Cardiac muscle cell (in vitro differentiated cells and primary cell): ENCODE measurements at places on chromosomes 3 and 15. TPM values are rescaled to one million over a fixed set of nuclear protein-coding genes. Genes with fewer than 3 reads are reported as not detected.

The SPESP1 gene
- not detected in 2 replicates for total RNA-seq

The PLOD2 gene
- total RNA-seq, result 82.1 and 84.5 TPM in 2 replicates

The NEK4 gene
- 14.7 and 22.5 TPM in 2 replicates for total RNA-seq

The SFMBT1 gene
- 3.1 and 6.1 TPM in 2 replicates for total RNA-seq

The TOPAZ1 gene
- total RNA-seq, result not detected in 2 replicates

The CADPS gene
- total RNA-seq, result 57.8 and 63.8 TPM in 2 replicates

The ECE2 gene
- total RNA-seq, result not detected in 2 replicates

The LIPC gene
- not detected in 2 replicates for total RNA-seq

The GOLGA6L4 gene
- total RNA-seq, result 0.63 and 2.4 TPM in 2 replicates

The GPR160 gene
- 0.53 TPM in 1 of 2 replicates, not detected in the other for total RNA-seq

The SLC28A2 gene
- not detected in 2 replicates for total RNA-seq

The CAND2 gene
- total RNA-seq, result 50.6 and 80.3 TPM in 2 replicates

The SAXO2 gene
- total RNA-seq, result 7.0 and 9.3 TPM in 2 replicates

The HRH1 gene
- total RNA-seq, result not detected in 2 replicates

The P2RY13 gene
- total RNA-seq, result not detected in 2 replicates

The TXNRD3 gene
- total RNA-seq, result 8.1 and 11.7 TPM in 2 replicates

The OXTR gene
- total RNA-seq, result 0.49 and 1.9 TPM in 2 replicates

The FAM43A gene
- total RNA-seq, result 11.9 and 18.3 TPM in 2 replicates

The ZMYND10 gene
- total RNA-seq, result 0.56 and 2.8 TPM in 2 replicates

The GOLGA6B gene
- total RNA-seq, result 0.80 TPM in 1 of 2 replicates, not detected in the other

The ANKRD63 gene
- total RNA-seq, result 24.4 and 104 TPM in 2 replicates

The LRTM1 gene
- not detected in 2 replicates for total RNA-seq

The PLA1A gene
- total RNA-seq, result 0.07 TPM in 1 of 2 replicates, not detected in the other
